ENCODE measurements at places on chromosomes 1 and 21.

GRCh38 chr1:37137601-37138000 is 103.3 kb upstream of the GRIK3 start:
- no peak for DNase-seq

- no peak for DNase-seq
These were observed 5.6 kb upstream of the PTCH2 start for GRCh38 chr1:44848456-44849181.

- no peak for DNase-seq
These were observed 85.2 kb upstream of the PPM1J start for GRCh38 chr1:112800289-112800688.

DNA sequence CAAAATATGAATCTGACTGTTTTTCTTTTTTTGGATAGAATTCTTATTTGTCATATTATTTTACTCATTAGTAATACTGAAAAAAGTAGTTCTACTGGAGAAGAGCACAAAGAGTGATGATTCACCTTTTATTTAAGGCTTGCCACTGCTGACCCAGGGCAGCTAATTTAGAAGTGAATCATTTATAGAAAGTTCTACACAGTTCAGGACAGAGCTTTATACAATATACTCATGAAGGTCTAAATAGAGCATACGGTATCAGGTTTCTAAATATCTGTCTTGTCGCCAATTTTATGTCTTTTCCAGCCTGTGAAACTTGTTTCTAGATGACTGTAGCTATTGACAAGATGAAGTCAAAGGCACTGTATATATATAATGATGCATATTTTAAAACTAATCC is 25.0 kb downstream of the GIPC2 start:
- no peak for DNase-seq

DNA sequence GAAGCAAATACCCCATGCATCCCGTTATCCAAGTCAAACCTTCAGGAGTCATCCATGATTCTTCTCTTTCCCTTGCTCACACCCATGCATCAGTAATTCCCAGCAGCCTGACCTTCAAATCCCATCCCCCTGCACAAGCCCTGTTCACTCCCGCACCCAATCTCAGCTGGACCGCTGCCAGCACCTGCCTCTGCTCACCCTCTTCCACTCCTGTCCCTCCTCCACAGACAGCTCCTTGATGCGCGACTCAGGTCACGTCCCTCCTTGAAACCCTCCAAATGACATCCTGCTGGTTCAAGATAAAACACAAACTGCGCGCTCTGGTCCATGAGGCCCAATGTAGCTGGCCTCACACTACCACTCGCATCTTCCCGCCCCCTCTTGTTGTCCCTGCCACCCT is 43.4 kb upstream of the MPZL1 start:
- DNase-seq, result no peak

- no peak for DNase-seq
These were observed 70.2 kb upstream of the ERRFI1 start for GRCh38 chr1:8096105-8097011.

DNA sequence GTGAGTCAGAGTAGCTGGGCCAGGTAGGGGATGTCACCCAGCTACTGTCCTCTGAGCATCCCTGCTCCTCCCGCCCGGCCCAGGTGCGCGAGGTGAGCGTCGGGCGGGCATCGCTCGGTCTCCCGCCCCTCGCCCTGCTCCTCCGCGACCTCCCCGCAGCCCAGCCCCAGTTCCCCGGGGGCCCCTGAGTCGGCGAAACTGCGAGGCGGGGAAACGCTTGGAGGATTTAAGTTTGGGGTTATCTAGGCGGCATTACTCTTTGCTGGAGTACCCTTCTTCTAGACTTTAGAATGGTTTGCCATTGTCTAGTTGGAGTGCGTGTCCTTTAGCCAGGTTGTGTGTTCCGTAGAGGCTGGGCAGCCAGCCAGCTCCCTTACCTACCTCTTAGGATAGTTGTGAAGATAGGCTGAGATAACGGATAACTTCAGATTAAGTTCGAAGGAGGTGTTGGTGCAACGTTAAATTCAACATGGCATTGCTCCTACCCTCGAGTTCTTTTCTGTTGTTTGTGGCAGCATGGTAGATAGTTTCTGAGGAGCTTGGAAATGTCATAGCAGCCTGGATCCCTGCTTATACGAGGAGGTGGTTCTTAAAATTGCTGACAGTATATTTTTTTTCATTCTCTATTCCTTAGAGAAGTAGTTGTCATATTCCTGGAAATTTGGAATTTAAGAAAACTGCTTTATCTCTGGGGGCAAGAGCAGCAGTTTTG is 697 bp downstream of the AGO3 start:
- no peak for DNase-seq

Measured in stimulated activated CD8-positive, alpha-beta memory T cell treated with anti-CD3 and anti-CD28 coated beads, Interleukin-15, amount 100 ng/mL, for 1 hour (primary cell).